ENCODE measurements at places on chromosomes 4 and X.

DNA sequence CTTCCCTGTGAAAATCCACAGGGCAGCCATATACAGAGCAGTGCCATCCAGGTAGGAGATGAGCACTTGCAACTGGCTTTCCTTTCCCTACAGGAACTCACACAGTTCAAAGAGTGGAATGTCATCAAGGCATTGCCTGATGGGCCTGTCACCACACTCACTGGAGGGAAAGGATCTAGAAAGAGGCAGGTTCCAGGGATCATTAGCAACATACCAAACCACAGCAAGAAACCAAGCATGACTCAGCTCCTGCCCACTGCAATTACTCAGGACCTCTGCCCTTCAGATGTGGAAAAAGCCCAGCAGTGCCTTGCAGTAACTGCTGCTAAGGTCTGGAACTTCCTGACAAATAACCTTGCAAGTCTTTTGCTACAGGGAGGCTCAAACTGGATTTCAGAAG lies 101.2 kb downstream of the ZNF674 start:
- peak; percentile 66 for DNase-seq

DNA sequence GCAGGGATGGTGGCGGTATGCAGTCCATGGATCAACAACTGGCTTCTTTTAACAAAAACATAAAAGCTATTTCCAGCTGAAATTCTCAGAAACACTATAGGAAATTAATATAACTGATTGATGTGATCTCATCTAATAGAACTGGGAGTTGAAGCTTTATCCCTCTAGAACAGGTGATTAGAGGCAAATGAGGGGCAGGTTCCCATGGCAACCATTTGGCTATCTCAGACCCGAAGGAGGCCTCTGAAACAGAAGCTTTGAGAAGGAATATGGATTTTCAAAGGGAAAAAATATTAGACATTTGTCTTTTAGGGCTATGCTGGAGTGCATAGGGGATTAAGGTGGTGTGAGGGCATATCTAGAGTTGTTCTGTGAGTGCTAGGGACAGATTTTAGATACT lies 50.0 kb downstream of the IGSF1 start:
- no peak for DNase-seq

GRCh38 chr4:41217374-41217773 lies 3.0 kb upstream of the APBB2 start:
- no peak for DNase-seq

DNA sequence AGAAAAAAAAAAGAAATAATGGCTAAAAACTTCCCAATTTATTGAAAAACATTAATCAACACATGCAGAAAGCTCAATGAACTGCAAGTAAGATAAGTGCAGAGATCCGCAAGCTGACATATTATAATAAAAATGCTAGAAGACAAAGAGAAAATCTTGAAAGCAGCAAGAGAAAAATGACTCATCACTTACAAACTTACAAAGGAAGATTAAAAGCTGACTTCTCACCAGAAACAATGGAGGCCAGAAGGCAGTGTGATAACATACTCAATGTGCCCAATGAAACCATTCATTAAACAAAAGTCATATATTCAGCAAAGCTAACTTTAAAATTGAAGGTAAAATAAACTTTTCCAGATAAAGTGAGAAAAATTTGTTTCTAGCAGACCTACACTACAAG lies 7.3 kb upstream of the BRWD3 start:
- DNase-seq, result no peak

DNA sequence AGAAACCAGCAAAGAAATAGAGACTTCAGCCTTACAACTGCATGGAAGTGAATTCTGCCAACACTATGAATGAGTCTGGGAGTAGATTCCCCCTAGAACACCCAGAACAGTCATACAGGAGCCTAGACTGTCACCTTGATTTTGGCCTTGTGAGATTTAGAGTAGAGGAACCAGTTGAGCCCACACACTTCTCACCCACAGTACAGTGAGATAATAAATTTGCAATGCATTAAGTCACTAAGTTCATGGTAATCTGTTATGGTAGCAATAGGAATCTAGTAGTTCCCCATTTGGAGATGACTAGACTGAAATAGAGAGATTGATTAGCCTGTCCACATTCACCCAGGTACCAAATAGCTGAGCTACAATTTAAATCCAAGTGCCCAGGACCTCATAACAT lies 59.0 kb downstream of the FAM13A start:
- peak; percentile 35 for DNase-seq

GRCh38 chr4:101191302-101192098 lies 155.8 kb downstream of the PPP3CA start:
- DNase-seq, result no peak

DNA sequence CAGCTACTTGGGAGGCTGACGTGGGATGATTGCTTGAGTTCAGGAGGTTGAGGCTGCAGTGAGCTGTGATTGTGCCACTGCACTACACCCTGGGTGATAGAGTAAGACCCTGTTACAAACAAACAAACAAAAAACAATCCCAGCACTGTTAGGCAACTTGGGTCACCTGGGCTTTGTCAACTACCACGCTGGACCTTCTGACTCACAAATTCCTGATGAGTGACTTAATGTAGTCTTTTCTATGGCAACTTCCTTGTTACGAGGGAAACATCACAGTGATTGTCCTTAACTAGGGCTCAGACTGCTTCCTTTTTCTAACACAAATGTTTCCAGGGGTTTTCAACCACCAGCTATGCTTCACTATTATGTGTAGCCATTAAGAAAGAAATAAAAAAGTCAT lies 128.8 kb upstream of the GPC4 start:
- DNase-seq, result peak; percentile 75

- DNase-seq, result no peak
These were observed 125.6 kb downstream of the CBR4 start for GRCh38 chr4:168884251-168885124.

DNA sequence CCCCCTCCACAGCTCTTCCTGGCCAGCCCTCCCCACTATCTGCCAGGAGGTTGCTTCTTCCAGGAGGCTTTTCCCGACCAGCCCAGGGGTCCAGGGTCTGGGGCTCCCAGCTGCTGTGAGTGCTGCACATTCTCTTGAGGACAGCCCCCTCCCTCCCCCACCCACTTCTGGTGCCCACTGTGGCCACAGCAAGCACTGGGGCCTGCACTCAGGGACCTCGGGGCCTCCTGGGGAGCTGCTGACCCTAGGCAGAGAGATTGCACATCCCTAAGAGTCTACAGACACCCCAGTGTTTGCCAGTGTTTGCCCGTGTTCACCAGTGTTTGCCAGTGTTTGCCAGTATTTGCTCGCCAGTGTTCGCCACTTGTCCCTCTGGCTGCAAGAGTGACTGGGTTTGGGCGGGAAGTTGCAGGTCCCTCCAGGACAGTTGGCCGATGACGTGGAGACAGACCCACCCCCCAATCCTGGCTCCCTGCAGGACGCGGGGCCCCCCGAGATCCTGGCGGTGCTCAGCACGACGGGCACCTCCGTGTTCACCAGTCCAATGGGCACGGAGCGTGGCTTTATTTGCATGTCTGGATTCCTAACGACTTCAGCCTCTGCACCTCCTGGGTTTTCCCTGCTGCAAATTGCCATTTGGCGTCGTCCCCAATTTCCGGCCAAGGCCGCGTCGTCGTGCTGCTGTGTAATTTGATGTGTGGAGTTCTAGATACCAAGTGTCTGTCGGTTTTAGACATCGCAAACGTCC lies 87.5 kb upstream of the NKX1-1 start:
- DNase-seq, result no peak

Data from suppressor macrophage treated with lipopolysaccharide for 4 hours (primary cell).